Activated CD4-positive, alpha-beta T cell treated with anti-CD3 and anti-CD28 coated beads, Interleukin-2, amount 50 U/mL, for 48 hours (primary cell): ENCODE measurements at places on chromosomes 12 and 14.

DNA sequence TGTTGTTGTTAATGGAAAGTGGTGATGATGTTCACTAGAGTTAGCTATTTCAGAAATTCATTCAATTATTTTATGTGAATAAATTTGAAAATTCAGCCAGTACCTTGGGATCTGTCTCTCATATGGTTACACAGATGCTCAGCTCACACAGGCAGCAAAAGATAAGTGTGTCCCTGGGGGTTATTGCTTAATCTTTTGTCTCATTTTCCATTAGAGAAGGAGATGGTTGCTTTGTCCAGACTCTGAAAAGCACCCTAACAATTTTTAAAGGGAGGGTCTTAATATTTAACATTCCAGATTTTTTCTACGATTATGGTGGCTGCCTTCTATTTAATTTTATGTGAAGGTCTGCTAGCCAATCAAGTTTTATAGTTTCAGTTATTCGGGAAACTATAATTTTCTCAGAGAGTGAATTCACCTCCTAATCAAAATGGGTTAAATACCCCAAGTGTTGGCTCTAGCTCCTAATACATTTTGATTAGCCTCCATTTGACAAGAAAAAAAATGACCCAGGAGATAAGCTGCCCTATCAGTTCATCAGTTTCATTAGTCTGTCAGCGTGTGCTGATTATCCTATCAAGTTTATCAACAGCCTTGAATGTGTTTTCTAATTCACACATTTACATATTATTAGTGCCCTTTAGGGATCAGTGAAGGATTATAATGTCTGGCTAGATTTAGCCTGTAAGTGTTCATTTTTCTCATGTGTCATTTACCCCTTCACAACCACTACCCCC is 282.1 kb downstream of the TMTC2 start:
- DNase-seq = no peak

- DNase-seq = peak; percentile 61
These were observed 87.5 kb downstream of the SETD3 start for GRCh38 chr14:99393059-99393655.

GRCh38 chr14:72962829-72963312 is 36.6 kb downstream of the DCAF4 start:
- no peak for DNase-seq

- DNase-seq = no peak
These were observed 109.5 kb upstream of the ARHGAP5 start for GRCh38 chr14:31967669-31967975.

- DNase-seq = no peak
These were observed 64.9 kb downstream of the RIN3 start for GRCh38 chr14:92578511-92578910.

GRCh38 chr14:35255711-35256110 is 36.5 kb upstream of the PSMA6 start:
- no peak for DNase-seq

- DNase-seq = no peak
These were observed 1.7 kb downstream of the TPCN1 start for GRCh38 chr12:113222730-113223531.

DNA sequence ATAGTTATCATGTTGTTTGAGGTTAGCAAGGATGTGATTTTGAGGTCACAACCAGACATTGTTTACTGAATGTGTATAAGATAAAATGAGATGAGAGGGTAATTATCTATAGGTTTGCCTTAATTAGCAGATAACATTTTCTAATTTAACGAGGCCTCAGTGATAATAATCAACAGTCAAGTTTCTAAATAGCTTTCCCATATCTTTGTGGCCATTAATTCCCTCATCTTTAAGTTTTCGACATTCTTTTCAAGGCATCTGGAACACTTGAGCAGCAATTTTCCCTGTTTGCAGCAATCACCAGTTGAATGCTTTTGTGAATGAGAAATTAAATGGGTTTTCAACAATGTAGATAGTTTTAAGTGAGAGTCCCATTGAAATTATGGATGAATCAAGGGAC is 304.1 kb downstream of the SYT1 start:
- DNase-seq = no peak

GRCh38 chr14:24984846-24985589 is 64.9 kb downstream of the STXBP6 start:
- no peak for DNase-seq

GRCh38 chr12:75658901-75659823 is 147.8 kb upstream of the KRR1 start:
- DNase-seq = no peak

- DNase-seq = peak; percentile 61
These were observed 11.8 kb upstream of the SYNE2 start for GRCh38 chr14:63840981-63841380.

DNA sequence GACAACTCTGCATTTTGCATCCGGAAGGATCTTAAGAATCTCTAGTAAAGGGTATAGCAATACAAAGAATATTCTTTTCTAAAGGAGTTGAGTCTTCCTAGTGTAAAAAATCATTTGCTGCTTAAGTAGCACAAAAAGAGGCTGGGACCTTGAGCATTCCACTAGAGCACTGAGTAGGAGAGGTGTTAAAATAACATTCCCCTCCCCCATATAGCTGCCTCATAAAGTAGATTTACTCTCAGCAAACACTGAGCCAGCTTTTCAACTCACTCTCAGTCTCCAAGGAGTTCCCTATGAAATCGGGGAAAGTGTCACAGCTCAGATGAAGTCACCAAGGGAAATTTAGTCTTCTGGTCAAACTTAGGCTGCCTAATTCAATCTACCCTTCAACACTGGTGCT is 592.7 kb downstream of the ETNK1 start:
- no peak for DNase-seq

- no peak for DNase-seq
These were observed 70.0 kb downstream of the GALNT9 start for GRCh38 chr12:132259364-132259871.

GRCh38 chr12:57759360-57759980 is 4.6 kb downstream of the MARCHF9 start:
- peak; percentile 30 for DNase-seq

DNA sequence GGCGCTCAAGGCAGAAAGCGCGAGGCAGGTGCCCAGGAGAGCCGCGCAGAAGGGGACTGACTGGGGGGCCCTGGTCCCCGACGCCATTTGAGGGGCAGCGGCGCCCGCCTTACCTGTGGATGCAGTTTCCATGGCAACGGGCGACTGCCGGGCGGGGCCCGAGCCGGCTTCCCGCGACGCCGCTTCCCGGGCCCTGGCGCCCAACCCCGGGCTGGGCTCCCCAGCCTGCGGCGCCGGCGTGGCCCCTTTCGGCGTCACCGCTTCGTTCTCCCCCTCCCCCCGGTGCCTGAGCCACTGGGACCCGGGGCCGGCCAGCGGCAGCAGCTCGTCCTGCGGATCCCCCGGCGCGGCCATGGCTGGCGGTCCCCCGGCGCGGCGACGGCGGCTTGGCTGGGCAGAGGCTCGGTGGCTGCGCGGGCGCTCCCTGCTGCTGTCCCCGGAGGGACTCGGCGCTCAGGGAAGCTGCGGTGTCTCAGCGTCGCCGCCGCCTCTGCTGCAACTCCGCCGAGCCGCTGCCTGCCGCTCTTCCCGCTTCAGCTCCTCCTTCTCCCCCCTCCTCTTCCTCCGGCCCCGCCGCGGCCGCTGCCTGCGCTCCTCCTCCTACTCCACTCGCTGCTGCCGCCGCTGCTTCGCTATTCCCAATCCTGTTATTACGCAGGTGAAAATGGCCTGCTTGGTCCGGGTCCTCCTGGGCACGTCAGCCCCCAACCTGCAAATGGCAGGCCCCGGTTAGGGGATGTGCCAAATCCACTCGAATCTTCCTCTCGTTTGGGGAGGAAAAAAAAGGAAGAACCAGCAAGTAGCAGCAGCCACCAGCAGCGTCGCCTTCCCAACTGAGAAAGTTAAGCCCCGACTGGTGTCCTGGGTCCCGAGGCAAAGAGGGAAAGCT is at the start of gene RTN1:
RTN1 (minus strand) TSS at position 500 of the 889 bp plus-strand sequence; CDS start at position 354, 146 bp downstream.
- DNase-seq = peak; percentile 27

- DNase-seq = no peak
These were observed 147.4 kb upstream of the FOXN3 start for GRCh38 chr14:89564286-89564957.

DNA sequence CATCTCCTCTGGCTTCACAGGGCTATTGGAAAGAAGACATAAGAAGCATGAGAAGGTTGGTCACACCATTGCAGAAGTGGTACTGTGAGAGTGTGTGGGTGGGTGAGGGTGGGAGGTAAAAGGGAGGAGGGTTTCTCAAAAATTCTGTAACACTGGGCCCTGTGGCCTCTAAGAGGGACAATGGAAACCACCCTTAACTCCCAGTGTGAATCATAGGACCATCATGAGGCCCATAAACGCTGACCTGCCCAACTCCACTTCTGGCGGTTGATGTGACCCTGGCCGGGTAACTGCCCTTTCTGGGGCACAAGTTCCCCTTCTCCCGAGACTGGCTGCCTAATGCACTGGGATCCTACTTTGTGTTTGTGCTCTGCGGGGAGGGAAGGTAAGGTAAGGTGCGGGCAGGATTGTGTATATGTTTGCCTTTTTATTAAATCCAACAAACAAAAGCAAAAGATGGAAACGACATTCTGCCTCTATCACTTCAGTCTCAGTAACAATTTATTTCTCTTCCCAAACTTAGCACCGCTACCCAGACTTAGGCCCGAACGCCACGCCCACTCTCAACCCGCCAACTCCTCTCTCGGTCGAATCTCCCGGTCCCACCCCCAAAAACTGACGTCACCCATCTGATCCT is 551 bp downstream of the METTL1 start:
- peak; percentile 95 for DNase-seq
